Esophagus squamous epithelium (tissue), 5 donors: ENCODE measurements at places on chromosomes 2 and 18.
A peak's percentile ranks its signal among the peaks of the same experiment; 100 is the strongest.

- H3K4me3 ChIP-seq: no peak overlapping the region
- DNase-seq: no peak
- no peaks in the 10 kb centered on the region for H3K4me1 ChIP-seq
- H3K36me3 ChIP-seq: no peaks in the 10 kb centered on the region
- H3K27ac ChIP-seq: no peak overlapping the region
Measured at GRCh38 chr2:215487002-215487372, 51.1 kb upstream of the FN1 start.

GRCh38 chr2:164906947-164907346 lies 48.4 kb downstream of the SLC38A11 start:
- DNase-seq: no peak
- H3K27me3 ChIP-seq: no peaks in the 10 kb centered on the region
- H3K27ac ChIP-seq: no peak overlapping the region
- no peaks in the 10 kb centered on the region for H3K36me3 ChIP-seq
- no peak overlapping the region for H3K4me3 ChIP-seq

DNA sequence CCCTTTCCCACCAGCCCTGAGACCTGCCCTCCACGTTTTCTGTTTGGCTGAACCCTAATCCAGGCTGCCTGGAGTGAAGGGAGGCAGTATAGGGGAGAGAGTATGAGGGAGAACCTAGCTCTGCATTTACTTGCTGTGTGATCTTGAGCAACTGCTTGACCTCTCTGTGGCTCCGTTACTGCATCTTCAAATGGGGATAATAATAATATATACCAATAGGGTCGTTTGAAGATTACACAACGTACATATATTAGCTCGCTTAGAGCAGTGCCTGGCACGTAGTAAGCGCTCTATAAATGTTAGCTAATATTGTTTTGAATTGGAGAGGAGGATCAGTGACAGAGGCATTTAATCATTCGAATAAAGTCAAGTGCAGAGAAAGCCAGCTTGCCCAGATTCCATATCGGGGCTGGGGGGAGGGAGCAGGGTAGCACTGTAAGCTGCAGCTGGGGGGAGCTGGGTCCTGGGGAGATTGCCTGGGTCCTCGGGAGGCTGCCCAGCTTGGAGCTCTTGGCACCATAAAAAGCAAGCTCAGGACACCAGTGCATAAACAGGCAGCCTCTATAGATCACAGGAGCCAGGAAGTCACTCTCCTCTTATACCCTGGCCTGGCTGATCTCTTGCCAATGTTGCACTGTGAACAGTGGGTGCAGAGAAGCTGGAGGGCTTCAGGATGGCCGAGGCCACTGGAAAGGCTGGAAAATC lies 19.1 kb downstream of the KCNK3 start:
- peak overlapping the region; percentile 52 for H3K27ac ChIP-seq
- H3K4me3 ChIP-seq: no peak overlapping the region
- no peak for DNase-seq
- H3K4me1 ChIP-seq: no peaks in the 10 kb centered on the region

DNA sequence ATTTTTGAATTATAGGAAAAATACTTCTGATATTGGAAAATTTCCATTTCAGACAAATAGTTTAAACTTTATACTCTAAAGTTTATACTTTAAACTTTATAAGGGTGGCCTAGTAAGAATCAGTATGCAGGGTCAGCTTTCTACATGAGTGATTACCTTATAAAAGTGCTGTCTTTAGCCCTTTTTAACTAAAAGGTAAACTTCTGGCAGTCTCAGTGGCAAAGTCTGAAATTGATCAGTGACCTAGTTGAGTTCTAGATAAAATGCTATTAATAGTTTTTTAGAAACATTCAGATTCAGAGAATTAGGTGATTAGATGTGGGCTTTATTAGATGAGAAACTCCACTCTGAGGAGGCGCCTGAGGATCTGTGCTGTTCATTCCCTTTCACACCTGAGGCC lies 15.5 kb downstream of the GORASP2 start:
- DNase-seq: no peak
- no peaks in the 10 kb centered on the region for H3K27me3 ChIP-seq
- no peak overlapping the region for H3K4me3 ChIP-seq
- no peak overlapping the region for H3K27ac ChIP-seq
- peaks cover 6% of the 10 kb centered on the region for H3K4me1 ChIP-seq
- H3K36me3 ChIP-seq: no peaks in the 10 kb centered on the region

GRCh38 chr2:234863043-234863934 lies 88.5 kb upstream of the SH3BP4 start:
- peak overlapping the region; percentile 35 for H3K27ac ChIP-seq
- no peak overlapping the region for H3K4me3 ChIP-seq
- no peaks in the 10 kb centered on the region for H3K27me3 ChIP-seq
- no peak for DNase-seq

GRCh38 chr2:219530048-219530963 lies 13.3 kb downstream of the CHPF start:
- H3K27me3 ChIP-seq: no peaks in the 10 kb centered on the region
- no peaks in the 10 kb centered on the region for H3K36me3 ChIP-seq
- no peaks in the 10 kb centered on the region for H3K4me1 ChIP-seq

DNA sequence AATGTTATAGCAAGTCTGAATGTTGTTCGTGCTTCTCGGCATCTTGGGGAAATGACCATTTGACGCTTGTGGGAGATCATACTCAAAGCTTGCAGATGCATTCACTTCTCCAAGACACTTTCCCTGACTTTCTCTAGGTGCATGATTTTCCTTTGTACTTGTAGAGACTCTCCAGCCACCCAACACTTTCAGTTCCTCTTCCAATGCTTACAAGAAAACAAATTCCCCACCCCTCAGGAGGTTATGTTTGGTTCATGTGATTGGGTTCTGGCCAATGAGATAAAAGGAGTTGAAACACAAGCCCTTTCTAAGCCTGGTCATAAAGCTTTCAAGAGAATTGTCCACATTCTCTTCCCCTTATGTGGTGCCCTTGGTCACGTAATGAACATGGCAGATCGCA lies 156.3 kb downstream of the EPHA4 start:
- DNase-seq: no peak
- H3K36me3 ChIP-seq: no peaks in the 10 kb centered on the region
- H3K27me3 ChIP-seq: no peaks in the 10 kb centered on the region
- H3K27ac ChIP-seq: no peak overlapping the region

- no peaks in the 10 kb centered on the region for H3K4me1 ChIP-seq
- no peak overlapping the region for H3K4me3 ChIP-seq
- no peaks in the 10 kb centered on the region for H3K27me3 ChIP-seq
- no peak for DNase-seq
- H3K27ac ChIP-seq: no peak overlapping the region
Measured at GRCh38 chr18:58495634-58496033, 133.3 kb downstream of the ALPK2 start.

DNA sequence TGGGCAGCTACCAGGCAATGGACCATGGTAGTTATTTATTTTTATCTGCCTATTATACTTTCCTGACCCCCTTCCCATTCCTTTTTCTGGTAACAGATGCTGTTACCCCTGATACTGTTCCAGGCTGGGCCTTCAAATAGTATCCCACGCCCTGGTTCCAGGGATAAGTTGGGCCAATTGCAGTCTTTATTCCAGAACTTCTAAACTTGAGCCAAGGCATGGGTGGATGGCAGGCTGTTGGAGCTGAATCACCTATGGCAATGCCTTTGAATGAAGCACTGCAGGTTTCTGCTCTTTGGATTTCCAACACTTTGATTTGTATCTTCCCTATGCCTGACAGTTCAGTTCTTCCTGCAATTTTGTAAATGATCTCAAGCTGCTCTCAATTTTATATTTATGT lies 99.2 kb upstream of the LHCGR start:
- no peaks in the 10 kb centered on the region for H3K27me3 ChIP-seq
- no peaks in the 10 kb centered on the region for H3K36me3 ChIP-seq
- DNase-seq: no peak
- H3K4me3 ChIP-seq: no peak overlapping the region
- peak overlapping the region; percentile 23 for H3K27ac ChIP-seq

DNA sequence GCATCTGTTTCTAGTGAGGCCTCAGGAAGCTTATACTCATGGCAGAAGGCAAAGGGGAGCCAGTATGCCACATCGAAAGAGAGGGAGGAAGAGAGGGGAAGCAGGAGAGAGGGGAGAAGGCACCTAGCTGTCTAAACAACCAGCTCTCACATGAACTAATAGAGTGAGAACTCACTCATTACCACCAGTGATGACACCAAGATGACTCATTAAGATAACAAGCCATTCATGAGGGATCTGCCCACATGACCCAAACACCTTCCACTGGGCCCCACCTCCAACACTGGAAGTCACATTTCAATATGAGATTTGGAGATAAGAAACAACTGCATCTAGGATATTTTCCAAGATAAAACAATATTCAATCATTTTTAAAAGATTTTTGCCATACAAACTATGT lies 753.9 kb upstream of the ZEB2 start:
- no peak overlapping the region for H3K4me3 ChIP-seq
- H3K27ac ChIP-seq: no peak overlapping the region
- H3K36me3 ChIP-seq: no peaks in the 10 kb centered on the region
- no peaks in the 10 kb centered on the region for H3K4me1 ChIP-seq
- DNase-seq: no peak
- H3K27me3 ChIP-seq: no peaks in the 10 kb centered on the region

- no peak overlapping the region for H3K27ac ChIP-seq
- H3K4me3 ChIP-seq: no peak overlapping the region
- H3K36me3 ChIP-seq: no peaks in the 10 kb centered on the region
- DNase-seq: no peak
- H3K4me1 ChIP-seq: no peaks in the 10 kb centered on the region
Measured at GRCh38 chr2:107001964-107002696, 116.2 kb upstream of the ST6GAL2 start.

DNA sequence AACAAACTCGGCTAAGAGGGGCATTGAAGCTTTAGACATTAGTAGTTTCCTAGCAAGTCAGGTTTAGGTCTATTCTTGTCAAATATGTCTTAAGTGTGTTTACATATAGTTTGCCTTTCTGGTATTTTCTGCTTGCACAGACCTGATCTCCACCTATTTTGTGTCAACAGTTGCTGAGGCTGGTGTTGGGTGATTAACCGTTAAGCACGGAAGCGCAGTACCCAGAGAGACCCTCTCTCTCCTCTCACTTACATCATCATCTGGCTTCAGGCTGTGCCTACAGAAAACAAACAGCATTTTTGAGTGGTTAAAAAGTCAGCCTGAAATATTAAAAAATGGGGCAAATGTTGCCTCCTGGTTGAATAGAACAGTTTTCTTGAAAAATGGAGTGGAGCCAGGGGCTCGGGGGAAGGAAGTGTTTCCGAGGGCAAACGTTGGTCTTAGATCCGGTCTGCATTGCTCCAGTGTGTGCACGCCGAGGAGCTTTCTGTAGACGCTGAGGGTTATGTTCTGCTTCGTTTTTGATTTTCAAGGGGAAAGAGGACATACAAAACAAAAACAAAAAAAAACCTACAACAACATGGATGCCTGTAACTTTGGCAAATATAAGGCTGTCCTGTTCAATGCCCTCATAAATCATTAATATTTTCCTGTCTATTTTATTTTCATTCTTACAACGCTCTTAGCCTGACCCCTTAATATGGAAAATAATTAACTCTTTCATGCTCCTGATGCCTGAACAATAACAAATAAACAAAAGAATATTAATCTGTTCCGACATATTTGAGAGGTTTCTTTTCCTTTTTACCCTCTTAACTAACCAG lies 120.8 kb downstream of the MEIS1 start:
- DNase-seq: no peak
- H3K36me3 ChIP-seq: peaks cover 19% of the 10 kb centered on the region
- H3K27me3 ChIP-seq: no peaks in the 10 kb centered on the region
- H3K4me3 ChIP-seq: no peak overlapping the region
- peak overlapping the region; percentile 78 for H3K27ac ChIP-seq

DNA sequence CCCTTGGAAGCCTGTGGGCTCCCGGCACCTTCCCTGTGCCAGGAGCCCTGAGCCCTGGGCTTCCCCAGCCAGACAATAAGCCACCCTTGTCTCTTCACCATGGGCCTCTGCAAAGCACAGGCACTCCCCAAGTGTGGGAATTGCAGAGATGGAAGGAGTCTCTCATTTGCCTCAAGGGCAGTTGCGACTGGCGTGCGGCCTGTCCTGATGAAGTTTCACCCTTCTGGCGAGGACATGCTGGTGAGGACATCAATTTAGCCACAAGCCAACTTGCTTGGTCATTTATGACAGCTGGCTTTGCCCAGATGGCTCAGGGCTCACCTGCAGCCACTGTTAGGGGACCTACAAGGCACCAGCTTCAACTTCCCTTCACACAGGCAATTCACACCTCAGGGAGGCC lies 180.2 kb downstream of the ANAPC1 start:
- no peak for DNase-seq
- H3K27ac ChIP-seq: peak overlapping the region; percentile 52
- H3K36me3 ChIP-seq: no peaks in the 10 kb centered on the region
- no peaks in the 10 kb centered on the region for H3K27me3 ChIP-seq

DNA sequence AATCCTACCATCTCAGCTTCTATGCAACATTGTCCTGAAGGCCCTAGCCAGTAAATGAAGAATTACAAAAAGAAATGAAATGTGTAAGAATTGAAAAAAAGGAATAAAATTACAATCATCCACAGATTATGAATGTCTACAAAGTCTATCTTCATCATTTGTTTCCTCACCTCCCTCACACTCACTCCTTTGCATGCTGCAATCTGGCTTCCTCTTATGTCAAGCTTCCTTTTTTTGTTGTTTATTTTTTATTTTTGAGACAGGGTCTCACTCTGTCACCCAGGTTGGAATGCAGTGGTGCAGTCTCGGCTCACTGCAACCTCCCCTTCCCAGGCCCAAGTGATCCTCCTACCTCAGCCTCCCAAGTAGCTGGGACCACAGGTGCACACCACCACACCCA lies 129.0 kb downstream of the CABYR start:
- H3K27me3 ChIP-seq: no peaks in the 10 kb centered on the region
- no peak overlapping the region for H3K4me3 ChIP-seq
- DNase-seq: no peak
- no peak overlapping the region for H3K27ac ChIP-seq
- no peaks in the 10 kb centered on the region for H3K4me1 ChIP-seq

GRCh38 chr2:3433776-3434400 lies 54.4 kb downstream of the TRAPPC12 start:
- DNase-seq: no peak
- no peaks in the 10 kb centered on the region for H3K27me3 ChIP-seq
- H3K4me1 ChIP-seq: no peaks in the 10 kb centered on the region

GRCh38 chr2:241204010-241204384 lies 15.5 kb downstream of the ANO7 start:
- no peak overlapping the region for H3K4me3 ChIP-seq
- H3K27ac ChIP-seq: no peak overlapping the region
- no peaks in the 10 kb centered on the region for H3K36me3 ChIP-seq
- H3K4me1 ChIP-seq: no peaks in the 10 kb centered on the region
- DNase-seq: no peak
- no peaks in the 10 kb centered on the region for H3K27me3 ChIP-seq

DNA sequence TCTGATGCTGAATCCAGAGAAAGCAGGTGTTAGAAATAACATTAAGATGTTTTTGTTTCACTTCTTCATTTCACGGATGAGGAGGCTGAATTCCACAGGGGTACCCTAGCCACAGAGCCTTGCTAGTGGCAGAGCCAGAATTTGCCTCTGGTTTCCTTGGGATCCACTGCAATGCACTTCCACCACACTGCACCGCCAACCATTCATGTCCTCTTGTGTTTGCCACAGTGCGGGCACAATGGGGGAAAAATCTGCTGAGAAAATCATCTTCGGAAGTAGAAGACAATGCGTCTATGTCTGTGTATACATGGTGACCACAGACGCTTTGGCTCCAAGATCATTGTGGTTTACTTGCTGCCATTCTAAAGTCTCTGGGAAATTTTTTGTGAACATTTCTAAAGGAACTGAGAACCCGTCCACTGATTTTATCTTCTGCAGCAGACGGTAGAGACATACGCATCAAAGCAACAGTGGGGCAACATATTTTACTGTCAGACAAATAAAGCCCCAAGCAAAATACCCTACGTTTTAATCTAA lies 14.9 kb downstream of the ICOS start:
- H3K27me3 ChIP-seq: no peaks in the 10 kb centered on the region
- DNase-seq: no peak
- H3K27ac ChIP-seq: no peak overlapping the region
- no peaks in the 10 kb centered on the region for H3K4me1 ChIP-seq
- no peak overlapping the region for H3K4me3 ChIP-seq
